NCI-H1092 treated with DMSO at 0.1 percent for 48 hours (cell line): ENCODE measurements at places on chromosomes 7 and 10.

DNA sequence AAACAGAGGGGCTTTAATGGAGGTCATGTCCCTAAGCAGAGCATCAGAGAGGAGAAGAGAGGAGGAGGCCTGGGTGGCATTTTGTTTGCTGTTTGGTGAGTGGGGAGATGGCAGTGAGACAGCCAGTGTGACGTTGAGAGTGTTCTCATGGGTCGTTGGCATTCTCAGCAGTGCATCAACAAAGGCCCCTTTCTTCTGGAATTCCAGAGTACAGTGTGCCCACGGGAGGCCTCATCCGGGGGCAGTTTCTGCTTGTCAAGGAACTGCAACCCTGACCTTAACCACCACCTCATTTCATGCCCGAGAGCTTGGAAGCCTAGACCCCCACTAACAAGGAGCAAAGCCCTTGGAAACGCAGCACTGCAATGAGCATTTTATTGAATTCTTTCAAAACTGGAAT is 92.9 kb downstream of the CELF2 start:
- DNase-seq = no peak

- peak; percentile 25 for DNase-seq
These were observed 11.2 kb upstream of the FRMPD2 start for GRCh38 chr10:48285710-48286109.

DNA sequence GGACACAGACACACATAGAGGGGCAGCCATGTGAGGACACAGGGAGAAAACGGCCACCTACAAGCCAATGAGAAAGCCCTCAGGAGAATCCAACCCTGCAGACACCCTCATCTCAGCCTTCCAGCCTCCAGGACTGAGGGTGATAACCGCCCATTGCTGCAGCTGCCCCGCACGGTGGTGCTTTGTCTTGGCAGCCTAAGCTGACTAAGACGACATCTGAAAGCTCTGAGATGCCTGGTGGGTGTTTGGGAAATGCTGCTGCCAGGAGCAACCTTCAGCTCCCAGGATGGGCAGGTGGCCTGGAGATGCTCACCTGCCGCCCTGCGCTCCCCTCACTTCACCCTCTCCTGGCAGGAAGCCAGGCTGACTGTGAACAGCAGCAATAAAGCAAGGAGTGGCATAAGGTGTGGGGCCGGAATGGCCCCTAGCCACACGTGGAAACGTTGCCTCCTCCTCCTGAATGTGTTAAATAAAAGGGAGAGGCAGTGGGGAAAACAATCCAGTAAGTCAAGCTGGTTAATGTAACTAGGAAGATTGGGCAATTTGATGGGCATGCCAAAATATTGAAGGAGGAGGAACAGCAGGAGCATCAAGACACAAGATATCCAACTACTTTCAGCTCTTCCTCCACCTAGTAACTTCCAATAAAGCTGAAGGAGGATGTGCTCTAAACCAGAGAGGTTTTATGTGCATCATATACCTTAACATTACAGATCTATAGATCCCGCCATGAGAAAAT is 121.5 kb downstream of the TNS3 start:
- peak; percentile 71 for DNase-seq

GRCh38 chr10:121607310-121608055 is 9.2 kb upstream of the FGFR2 start:
- DNase-seq = no peak

DNA sequence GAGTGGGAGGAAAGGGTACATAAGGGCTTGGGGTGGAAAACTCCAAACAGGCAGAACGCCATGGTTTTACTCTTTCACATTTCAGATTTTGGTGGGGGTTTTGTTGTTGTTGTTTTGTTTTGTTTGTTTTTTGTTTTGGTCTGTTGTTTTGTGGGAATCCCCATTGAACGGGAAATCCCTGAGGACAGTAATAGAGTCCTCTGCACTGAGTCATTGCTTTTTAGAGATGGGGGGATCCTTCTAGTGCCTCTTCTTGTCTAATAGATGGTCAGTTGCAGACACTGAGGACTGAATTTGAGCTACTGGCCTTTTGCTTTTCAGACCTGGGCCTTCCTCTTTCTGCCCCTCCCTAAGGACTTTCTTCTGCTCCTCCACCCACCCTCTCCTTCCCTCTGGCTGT is 20.0 kb downstream of the TRPV5 start:
- DNase-seq = no peak

DNA sequence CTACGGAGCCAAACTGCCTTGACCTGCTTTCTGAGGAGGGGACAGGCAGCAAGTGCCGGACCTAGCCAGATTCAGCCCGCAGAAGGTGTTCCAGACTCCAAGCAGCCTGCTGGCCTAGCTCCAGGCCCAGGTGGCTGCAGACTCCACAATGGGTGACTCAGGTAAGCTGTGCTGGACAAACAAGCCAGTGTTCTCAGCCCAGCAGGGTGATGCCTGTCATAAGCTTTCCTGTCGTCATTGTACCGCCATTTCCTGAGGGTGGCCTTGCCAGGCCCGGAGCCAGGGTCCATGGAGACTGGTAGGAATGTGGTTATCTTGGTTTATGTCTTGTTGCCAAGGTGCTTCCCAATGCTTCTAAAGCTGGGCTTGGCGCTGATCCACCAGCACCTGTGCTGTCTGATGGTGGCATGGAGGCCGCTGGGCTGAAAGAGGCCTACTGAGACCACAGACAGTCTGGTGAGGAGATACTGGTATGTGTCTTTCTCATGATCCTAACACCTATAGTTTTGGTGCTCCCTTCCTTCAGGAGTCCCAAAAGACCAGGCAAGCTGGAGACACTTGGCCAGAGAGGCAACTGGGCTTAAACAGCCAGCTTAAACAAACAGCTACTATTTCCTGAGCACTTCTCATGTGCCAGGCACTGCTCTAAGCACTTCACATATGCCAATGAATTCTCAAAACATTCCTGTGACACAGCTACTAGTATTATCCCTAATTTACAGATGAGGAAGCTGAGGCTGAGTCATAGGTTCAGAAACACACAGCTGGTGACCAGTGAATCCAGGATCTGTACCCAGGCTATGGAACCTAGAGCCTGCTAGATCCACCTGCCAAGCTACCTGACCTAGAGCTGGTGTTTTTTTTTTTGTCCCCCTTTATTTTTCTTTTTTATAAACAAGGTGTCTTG is 42.0 kb downstream of the ZC3HC1 start:
- DNase-seq = peak; percentile 12

DNA sequence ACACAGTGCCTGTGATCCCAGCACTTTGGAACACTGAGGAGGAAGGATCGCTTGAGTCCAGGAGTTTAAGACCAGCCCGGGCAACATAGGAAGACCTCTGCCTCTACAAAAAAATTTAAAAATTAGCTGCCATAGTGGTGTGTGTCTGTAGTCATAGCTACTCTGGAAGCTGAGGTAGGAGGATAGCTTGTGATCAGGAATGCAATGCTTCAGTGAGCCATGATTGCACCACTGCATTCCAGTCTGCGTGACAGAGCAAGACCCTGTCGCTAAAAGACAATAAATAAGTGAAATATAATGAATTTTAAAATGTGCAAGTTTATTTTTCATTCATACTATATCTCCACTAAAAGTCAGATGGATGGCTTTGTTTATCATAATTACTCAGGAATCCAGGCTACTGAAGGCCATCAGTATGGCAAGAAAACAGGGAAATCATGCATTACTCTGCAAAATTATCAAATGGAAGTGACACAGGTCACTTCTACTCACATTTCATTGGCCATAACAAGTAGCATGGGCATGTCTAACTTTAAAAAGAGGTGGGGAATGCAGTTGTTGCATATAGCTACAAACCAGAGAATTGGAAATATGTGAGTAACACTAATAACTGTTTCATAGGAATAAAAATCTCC is 32.9 kb upstream of the FAM3C start:
- no peak for DNase-seq

DNA sequence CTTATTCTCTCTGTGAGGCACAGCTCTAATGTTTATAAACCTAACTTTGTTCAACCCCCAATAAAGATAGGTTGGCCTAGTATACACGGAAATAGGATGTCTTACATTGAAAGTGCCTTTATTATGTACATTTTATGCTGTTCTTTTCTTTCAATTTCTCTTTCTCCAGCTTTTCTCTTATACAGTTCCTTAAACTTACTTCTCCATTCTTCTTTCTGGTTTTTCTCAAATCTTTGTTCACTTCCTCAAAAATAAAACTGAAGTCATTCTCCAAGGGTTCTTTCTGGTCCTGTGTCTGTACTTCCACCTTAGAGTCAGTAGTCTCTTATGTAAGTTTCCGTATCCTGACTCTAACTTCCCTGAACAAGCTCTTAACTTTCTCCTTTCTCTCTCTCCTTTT is 29.2 kb upstream of the NAMPT start:
- DNase-seq = no peak

DNA sequence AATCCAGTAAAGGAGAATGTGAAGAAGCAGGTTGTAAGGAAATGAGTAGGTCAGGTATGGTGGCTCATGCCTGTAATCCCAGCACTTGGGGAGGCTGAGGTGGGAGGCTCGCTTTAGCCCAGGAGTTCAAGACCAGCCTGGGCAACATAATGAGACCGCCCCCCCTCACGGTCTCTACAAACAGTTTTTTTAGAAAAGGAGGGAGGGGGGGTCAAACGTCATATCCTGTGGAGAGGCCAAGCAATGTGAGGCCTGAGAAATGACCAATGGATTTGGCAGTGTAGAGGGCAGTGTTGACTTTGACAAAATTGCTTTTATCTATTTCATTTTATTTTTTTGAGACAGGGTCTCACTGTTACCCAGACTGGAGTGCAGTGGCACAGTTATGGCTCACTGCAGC is 2.3 kb upstream of the DNAJB12 start:
- DNase-seq = no peak

DNA sequence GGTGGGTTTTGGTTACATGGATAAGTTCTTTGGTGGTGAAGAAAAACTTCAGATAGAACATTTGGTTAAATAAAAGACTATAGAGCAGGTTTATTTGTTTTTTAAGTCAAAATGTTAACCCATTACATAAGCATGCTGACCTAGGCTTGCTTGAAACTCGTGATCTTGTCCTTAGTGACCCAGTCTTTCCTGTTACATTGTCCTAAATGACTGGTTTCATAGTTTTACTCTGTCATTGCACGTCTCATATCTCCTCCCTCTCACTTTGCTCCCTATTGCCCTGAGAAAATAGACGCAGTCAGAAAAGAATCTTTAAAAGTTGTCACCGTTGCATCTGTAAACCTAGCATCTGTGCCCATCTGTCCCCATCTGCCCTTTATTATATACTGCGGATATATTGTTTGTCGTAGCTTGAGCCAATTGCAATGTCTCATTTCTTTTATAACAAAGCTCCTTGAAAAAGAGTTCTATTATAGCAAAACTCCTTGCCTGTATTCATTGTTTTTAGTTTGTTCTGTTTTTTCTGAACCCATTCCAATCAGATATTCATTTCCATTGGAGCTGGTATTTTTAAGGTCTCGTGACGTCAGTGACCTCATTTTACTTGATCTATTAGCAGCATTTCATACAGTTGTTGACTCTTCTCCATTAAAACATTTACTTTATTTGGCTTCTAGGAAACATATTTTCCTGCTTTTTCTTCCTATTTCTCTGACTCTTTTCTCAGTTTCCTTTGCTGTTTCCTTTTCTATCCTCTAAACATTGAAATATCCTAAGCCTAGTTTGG is 57.3 kb downstream of the HELLS start:
- no peak for DNase-seq

GRCh38 chr7:122316467-122317388 is 12.2 kb upstream of the FEZF1 start:
- no peak for DNase-seq

GRCh38 chr10:21518149-21518640 is 7.3 kb downstream of the SKIDA1 start:
- peak; percentile 91 for DNase-seq

DNA sequence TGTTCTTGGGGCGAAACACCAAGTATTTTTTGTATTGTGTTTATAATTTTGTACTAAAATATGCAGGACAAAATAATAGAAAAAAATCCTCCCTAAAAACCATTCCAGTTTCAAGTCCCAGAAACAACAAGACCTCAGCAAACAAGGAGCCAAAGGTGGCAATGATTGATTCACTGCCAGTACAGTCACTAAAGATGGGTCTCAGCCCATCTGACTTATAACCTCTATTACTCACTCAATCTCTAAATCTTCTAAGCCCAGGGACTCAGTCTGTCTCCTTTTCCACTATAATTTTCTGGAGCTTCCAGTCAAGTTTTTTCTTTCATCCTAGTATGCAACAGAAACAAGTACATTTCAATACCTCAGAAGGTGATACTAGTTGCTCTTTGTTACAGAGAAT is 33.3 kb downstream of the SNX13 start:
- DNase-seq = no peak
